Osteocyte (in vitro differentiated cells): ENCODE measurements at places on chromosomes 12 and 14.
A peak's percentile ranks its signal among the peaks of the same experiment; 100 is the strongest.

DNA sequence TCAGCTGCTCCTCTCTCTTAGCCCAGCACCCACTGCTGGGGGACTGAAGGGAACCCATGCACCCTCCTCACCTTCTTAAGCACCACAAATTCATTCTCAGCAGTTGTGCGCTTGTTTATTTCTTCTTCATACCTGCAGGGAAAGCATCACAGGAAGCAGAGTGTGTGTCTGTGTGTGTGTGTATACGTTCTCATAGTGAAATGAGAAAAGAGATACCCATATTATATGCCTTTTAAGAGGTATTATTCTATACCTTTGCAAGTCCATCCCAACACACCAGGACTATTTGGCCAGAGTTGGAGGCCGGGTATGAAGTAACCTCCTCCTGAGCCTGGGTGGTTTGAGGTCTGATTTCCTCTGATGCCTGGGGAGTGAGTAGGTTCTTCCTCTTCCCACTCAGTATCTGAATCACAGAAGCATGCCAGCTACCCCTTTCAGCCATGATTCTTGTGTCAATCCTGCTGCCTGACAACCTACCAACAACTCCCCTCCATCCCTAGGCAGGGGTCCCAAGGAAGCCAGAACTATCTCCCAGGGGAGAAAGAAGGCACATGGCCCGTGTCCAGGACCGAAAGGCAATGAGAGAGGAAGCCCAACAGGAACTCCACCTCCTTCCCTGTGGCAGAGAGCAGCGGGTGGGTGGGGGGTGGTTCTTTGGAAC, 3.0 kb downstream of the KRT73 start:
- peak; percentile 51 for DNase-seq

DNA sequence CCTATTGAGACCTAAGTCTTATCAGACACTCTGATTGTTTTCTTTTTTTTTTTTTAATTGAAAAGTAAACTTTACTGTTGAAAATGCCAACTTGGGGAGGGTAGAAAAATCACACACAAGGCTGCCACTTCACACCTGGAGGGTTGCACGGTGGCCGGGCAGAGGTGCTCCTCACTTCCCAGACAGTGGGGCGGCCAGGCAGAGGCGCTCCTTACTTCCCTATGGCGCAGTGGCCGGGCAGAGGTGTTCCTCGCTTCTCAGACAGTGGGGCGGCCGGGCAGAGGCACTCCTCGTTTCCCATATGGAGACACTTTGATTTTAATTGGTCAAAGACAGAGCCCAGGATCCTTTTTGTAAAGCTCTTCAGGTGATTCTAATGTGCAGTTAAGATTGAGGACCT, 399.3 kb downstream of the TMTC2 start:
- no peak for DNase-seq

DNA sequence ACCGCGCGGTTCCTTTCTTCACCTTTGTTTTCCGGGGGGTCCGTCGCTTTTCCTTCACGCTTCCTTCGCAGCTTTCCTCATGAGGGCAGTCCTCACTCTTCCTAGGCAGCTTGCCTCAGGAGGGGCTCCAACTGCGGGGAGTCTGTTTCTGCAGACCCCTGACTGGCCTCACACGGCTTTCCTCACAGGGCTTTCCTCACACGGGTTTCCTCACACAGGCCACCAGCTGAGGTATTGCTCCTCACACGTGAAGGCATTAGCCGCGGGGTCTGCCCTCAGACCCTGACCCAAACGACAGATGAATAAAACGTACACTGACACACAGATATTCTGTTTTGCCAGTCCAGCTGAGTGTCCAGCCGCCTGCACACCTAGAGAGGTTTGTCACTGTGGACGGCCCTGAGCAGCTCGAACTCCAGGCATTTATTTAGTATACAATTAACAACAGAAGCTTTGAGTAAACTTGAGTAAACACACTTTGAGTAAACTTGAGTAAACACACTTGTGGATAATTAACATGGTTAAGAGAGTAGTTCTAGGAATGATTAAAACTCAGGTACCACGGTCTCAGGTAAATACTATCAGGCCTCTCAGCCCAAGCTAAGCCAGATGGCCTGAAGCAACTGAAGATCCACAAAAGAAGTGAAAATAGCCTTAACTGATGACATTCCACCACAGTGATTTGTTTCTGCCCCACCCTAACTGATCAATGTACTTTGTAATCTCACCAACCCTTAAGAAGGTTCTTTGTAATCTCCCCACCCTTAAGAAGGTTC, 16.1 kb upstream of the LYZ start:
- DNase-seq = no peak

- no peak for DNase-seq
Observed at GRCh38 chr14:88179716-88180115, 143.4 kb downstream of the KCNK10 start.

DNA sequence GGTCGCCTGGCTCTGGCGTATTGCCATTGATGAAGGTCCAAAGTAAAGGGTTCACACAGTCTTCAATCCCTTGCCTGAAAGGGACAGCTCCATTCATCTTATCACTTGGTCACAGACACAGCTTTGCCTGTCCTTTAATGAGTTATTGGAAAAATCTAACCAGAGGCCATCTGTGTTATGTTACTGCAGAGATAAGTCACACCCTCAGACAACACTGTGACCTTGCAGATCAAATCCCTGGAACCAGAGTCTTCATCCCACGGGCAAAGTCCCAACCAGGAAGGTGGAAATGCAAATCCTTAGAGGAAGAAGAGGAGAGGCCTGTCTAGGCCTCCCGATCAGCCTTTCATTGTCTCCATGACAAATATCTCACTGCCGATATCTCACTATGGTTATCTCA, 68.3 kb upstream of the SCN8A start:
- no peak for DNase-seq

DNA sequence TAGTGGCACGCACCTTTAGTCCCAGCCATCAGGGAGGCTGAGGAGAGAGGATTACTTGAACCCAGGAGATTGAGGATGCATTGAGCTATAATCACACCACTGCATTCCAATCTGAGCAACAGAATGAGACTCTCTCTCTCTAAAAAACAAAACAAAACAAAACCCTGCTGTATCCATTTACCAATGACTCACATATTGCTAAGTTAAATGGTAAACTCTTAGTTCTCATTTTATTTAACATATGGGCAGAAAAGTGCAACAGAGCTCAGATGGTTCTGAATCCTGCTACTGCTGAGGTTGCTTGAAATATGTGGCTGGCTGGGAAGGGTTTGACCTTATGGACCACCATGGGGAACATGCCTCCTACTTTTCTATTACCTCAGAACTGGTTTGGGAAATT, 33.7 kb upstream of the CCNT1 start:
- DNase-seq = no peak

DNA sequence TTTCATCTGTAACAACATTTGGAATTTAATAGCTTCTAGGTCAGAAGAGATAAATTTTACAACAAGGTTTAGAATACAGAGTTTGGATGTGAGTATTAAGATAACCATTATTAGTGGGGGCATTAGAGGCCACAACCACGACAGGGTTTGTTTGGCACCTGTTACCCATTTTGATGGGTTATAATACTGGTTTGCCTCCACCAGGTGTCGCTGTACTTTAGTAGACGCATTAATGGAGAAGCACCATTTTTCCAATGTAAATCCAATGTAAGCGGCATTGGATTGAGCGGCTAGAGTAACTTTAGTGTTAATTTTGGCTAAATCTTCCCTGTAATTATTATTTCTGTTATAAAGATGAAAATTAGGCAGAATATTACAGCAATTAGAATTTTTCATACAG, 136.2 kb downstream of the SLCO1B3 start:
- DNase-seq = no peak

- no peak for DNase-seq
Observed at GRCh38 chr12:76422543-76423438, 74.6 kb upstream of the BBS10 start.

DNA sequence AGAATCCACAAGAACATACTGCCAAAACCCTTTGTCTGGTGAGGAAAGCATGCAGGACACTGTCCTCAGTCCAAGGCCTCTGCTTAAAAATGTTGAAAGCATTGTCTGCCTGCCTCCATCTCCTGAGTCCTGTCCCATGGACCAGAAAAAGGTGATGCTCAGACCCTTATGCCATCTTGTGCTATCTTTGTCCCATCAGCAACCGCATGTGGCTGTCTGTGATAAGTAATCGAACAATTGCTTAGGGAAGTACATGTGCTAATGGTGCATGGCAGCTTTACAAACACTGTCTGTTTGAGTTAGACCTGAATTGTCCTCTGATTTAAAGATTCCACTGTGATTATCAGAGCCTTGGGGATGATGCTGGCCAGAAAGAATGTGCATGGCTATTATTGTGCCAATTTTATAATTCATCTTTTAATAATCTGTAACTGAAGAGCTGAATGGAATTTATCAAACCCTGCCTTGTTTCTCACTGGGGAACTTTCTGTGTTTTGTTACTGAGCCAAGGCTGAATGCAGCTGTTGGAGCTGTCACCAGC, 177.5 kb downstream of the DACT1 start:
- no peak for DNase-seq

- no peak for DNase-seq
Observed at GRCh38 chr12:88417531-88417930, 162.7 kb downstream of the KITLG start.

DNA sequence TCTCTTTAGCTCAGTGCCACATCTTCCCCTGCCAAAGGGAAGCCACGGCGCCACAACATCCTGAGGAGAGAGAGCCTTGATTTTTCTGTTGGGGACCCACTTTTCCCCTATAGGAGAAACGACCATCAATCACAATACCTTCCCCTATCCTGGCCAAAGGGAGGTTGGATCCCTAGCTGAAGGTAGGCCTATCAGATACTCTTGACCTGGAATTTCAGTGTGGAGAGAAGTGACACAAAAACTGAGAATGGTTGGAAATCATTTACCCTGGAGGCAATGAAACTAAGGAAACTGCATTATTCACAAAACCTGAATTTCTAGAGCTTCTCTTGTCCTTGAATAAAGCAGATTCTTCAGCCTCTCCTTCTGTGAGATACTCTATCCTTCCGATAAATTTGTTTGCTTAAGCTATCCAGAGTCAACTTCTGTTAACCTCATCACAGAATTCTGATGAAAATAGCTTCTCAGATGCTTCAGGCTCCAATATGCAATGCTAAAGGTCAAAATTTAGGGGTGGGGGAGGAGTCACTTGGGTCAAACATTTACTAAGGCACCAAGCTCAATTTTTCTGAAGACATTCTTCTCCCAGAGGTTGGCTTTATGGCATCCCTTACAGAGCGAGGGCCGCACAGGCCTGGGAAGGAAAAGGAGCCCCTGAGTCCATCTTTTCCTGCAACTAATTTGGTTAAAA, 27.0 kb upstream of the DUSP6 start:
- no peak for DNase-seq

DNA sequence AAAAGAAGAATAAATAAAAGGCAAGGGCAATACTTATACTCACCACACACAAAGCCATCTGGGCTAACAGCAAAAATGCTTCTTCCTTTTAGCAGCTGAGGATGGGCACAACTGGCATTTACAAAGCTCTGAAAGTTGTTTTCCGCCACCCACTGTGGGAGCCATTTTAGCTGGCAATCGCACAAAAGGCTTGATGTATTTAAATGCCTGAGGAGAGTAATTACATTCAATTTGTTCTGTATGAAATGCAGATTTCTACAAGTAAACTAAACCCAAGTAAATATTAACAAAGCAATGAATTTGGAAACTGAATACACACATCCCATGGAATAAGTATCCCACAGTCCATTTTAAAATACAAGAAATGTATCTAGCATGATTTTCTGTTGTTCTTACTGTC, 37.5 kb downstream of the LRIG3 start:
- no peak for DNase-seq

DNA sequence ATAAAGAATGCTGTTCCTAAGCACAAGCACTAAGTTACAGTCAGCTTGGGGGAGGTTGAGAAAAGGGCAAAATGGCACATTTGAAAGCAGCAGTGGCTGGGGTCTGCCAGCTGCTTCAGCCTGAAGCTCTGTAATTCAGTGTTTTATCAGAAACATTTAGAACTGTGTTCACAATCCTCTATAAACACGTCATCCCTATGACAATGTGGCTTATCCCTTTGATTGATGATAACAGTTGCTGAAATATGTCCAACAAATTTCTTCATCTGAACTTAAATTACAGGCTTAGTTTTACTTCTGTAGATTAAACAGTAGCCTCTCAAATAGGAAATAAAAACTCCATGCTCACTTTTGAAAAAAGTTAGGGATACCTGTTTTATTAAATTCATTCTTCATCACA, 108.8 kb downstream of the VEZT start:
- no peak for DNase-seq

GRCh38 chr12:958588-959123, 9.2 kb upstream of the RAD52 start:
- DNase-seq = no peak

GRCh38 chr12:1540690-1541089, 53.7 kb downstream of the FBXL14 start:
- no peak for DNase-seq

DNA sequence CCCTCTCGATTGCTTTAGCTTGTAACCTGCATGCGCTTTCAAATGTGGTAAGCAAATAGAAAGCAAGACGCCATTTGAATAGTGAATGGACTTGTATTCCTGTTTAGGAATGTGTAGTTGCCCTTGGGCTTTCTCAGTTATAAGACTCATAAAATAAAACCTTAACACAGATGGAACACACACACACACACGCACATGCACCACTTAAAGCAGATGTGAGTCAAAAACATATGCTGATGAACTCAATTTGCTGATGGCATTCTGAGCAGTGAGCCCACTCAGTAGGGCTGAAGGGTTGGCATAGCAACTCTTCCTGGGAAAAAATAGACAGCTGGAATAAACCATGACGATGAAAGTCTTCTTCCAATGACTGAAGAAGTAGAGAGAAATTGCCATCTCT, 360.5 kb downstream of the APAF1 start:
- no peak for DNase-seq
